ENCODE measurements at places on chromosomes 7 and 10.

- DNase-seq: no peak
Measured at GRCh38 chr10:107450056-107450455, 285.6 kb upstream of the SORCS1 start.

DNA sequence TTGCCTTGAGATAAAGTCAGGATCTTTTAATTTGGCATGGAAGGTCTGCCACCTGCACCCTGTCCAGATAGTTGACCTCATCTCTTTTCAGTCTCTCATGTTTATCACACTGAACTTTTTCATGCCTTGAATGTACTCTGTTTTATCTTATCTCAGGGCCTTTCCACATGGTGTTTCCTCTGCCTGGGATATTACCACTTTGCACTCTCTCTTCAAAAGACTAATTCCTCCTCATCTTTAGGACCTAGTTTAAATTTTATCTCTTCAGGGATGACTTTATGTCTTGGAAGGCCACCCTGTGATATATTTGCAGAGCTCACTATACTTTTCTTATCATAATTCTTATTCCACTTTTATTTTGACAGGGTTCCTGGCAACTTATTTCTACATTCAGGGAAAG lies 150.0 kb downstream of the DNAJB9 start:
- DNase-seq: no peak

- no peak for DNase-seq
Measured at GRCh38 chr10:3907514-3907913, 122.5 kb upstream of the KLF6 start.

- no peak for DNase-seq
Measured at GRCh38 chr7:20030915-20031362, 186.2 kb downstream of the MACC1 start.

- no peak for DNase-seq
Measured at GRCh38 chr10:77664008-77664407, 26.4 kb upstream of the KCNMA1 start.

GRCh38 chr10:36248304-36248981 lies 606.3 kb upstream of the FZD8 start:
- no peak for DNase-seq

- no peak for DNase-seq
Measured at GRCh38 chr7:50509459-50509858, 55.7 kb downstream of the DDC start.

- DNase-seq: no peak
Measured at GRCh38 chr7:131336956-131337355, 9.3 kb downstream of the MKLN1 start.

DNA sequence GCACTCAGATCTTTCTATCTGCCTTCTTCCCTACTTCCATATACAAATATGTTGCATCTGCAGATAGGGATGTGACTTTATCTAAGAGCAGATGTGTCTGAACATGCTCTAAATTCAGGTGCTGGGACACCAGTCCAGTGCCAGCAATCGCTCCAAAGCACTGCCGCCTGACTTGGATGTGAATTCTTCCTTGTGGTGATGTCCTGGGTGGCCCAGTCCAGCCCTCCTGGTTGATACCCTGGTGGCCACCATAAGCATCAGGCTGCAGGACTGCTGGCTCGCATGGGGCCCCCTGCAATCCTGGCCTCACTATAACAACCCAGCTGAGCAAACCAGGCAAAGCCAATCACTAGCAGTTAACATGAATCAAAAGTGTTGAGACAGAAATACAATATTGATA lies 149.2 kb upstream of the PDE1C start:
- DNase-seq: no peak

GRCh38 chr10:99784727-99785441 lies 2.4 kb downstream of the ABCC2 start:
- DNase-seq: no peak

- DNase-seq: peak; percentile 14
Measured at GRCh38 chr10:47376522-47377220, 7.4 kb downstream of the ZNF488 start.

All from ureter (tissue), 1 donor.